ENCODE measurements at places on chromosomes 6 and 20. TPM values are rescaled to one million over a fixed set of nuclear protein-coding genes. Genes with fewer than 3 reads are reported as not detected.

The CLPSL2 gene
- total RNA-seq = not detected

The RWDD2A gene
- 1.6 TPM for total RNA-seq

The PCK1 gene
- total RNA-seq = not detected

The TAF4 gene
- total RNA-seq = 4.5 TPM

The PNPLA1 gene
- not detected for total RNA-seq

The RBPJL gene
- total RNA-seq = not detected

The FAM184A gene
- total RNA-seq = 0.17 TPM

The CPNE5 gene
- total RNA-seq = not detected

The ZC2HC1B gene
- total RNA-seq = not detected

The FERMT1 gene
- 4.9 TPM for total RNA-seq

The PMEPA1 gene
- 0.34 TPM for total RNA-seq

The IL17F gene
- not detected for total RNA-seq

The EMILIN3 gene
- total RNA-seq = 0.30 TPM

The ITPR3 gene
- 24.5 TPM for total RNA-seq

The ANKRD66 gene
- total RNA-seq = not detected

The RTF2 gene
- total RNA-seq = 63.7 TPM

The SASH1 gene
- 12.3 TPM for total RNA-seq

The KCNK17 gene
- total RNA-seq = not detected

The CDH26 gene
- not detected for total RNA-seq

The UFL1 gene
- 17.7 TPM for total RNA-seq

The F13A1 gene
- total RNA-seq = not detected

The BACH2 gene
- 2.0 TPM for total RNA-seq

The EPHA7 gene
- total RNA-seq = 0.34 TPM

The ADGRF4 gene
- not detected for total RNA-seq

The DAAM2 gene
- total RNA-seq = 7.9 TPM

The TTK gene
- total RNA-seq = 43.0 TPM

The GPX5 gene
- total RNA-seq = not detected

The LY86 gene
- total RNA-seq = not detected
